ENCODE measurements at places on chromosomes 5 and 9.

DNA sequence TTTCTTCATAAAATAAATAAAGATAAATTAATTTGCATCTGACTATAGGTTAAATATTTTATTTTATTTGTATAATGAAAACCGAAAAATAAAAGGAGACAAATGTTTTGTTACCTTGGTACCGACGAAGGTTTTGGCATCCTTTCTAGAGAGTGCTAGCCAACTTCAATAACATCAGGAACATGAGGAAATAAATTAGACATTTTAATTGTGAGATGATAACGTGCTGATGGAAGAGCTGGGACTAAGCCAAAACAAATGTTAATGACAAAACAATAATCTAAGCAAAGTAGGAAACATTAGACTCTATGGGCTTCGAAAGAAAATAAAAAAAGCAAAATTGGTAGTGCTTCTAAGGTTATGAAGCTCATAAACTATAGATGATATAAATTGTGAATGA is 201.0 kb downstream of the IRX2 start:
- no peak for DNase-seq

GRCh38 chr9:122144836-122145591 is 14.6 kb downstream of the NDUFA8 start:
- DNase-seq, result no peak

DNA sequence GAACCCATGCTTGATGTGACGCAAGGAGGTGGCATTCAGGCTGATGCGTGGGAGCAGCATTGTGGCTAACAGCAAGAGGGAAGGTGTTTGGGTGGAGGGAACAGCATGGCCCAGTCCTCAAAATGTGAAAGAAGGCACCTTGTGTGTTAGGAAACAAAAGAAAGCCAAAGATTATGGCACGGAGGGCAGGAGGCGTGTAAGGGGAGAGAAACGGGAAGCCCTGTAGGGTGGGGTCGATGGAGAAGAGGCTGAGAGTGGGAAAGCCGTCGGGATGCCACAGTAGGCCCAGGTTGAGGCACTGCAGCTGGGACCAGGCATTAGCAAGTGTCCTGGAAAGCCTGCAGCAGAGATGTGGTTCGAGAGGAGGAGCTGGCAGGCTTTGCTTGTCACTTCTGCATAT is 241.1 kb downstream of the GADD45G start:
- DNase-seq, result no peak

DNA sequence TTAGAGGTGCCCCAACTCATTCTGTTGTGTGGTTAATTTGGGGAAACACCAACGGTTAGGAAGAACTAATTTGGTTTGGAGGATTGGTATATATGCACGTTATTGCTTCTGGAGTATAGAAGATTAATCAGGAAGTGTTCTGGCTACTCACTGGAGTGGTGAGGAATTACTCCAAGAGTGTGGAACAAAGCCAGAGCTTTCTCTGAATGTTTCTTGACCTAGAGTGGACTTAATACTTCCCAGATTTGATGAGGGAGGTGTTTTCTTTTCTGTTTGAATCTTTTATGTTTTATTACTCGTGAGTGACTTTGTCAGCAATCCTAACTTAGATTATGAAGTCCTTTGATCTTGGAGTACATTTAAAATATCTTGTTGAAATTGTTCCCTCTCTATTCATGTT is 163.7 kb downstream of the MAN2A1 start:
- DNase-seq, result no peak
